GM12892 (cell line): ENCODE measurements at places on chromosomes 3 and 15.

GRCh38 chr3:167611718-167612117 is 42.0 kb downstream of the WDR49 start:
- DNase-seq, result no peak

DNA sequence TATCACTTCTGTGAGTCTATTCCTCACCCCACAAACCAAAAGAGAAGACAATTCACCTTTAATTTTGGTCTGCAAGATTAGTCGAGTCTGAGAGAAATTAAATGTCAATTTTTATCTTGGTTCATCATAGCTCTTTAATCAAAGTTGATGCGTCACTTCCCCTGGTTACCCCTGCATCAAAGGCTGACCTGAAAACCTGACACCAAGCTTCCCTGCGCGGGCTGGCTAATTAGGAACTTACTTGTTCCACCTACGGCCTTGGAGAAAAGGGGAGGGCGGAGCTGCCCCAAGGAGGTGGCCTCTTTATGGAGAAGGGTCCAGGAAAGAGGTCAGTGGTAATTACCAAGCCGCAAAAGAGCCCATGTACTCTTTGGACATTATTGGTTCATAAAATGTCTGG is 218.4 kb downstream of the ARRDC4 start:
- DNase-seq, result no peak

DNA sequence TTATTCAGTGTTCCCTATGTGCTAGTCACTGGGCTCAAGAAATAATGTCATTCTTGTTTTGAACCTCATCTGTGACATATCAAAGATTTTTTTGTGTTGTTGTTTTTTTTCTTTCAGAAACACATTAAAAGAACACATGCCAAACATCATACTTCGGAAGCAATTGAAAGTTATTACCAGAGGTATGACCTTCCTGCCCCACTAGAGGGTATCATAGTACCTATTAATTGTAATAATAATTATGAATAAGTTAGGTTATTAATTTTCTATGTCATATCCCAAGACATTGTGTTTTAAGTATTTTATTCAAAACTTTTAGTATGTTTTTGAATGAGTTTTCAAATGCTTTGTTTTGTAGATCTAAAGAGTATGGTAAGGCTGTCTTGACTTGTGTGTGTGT is 65.7 kb downstream of the CDIN1 start:
- DNase-seq, result no peak

DNA sequence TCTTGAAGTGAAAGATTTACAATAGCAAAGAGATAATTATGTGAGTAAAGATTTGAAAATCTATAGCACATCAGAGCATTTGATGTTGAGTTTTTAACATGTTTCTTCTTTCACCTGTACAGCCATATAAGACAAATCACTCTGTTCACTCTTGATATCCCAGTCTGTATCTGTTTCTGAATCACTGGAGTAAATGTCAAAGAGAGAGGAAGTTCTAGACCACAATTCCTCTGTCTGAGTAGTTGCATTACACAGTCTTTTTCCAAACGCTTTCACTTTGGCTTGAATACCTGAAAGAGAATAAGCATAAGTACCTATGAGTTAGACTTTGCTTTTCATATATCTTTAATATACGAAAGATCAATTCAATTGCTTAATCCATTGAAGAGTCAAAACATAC is 9.9 kb downstream of the THAP10 start:
- DNase-seq, result no peak

- no peak for DNase-seq
These were observed 23.2 kb upstream of the PARL start for GRCh38 chr3:183907911-183908331.

DNA sequence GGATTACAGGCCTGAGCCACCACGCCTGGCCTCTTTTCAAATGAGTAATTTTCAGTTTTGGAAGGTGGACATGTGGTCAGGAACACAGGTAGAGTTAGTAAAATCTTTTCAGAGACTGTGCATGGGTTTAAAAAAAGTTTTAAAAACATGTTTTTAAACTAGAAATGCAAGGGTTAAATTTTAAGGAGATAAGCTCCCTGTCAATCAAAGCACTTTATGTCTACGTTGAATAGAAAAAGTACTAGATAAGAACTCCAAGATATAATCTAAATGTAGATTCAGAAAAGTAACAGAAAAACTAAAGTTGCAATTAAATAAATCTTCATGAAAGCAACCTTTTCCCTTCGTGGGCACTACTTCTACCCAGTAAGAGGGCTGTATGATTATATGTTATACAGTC is 131.7 kb downstream of the CLASP2 start:
- no peak for DNase-seq

- no peak for DNase-seq
These were observed 147.4 kb downstream of the GHSR start for GRCh38 chr3:172300862-172301261.

DNA sequence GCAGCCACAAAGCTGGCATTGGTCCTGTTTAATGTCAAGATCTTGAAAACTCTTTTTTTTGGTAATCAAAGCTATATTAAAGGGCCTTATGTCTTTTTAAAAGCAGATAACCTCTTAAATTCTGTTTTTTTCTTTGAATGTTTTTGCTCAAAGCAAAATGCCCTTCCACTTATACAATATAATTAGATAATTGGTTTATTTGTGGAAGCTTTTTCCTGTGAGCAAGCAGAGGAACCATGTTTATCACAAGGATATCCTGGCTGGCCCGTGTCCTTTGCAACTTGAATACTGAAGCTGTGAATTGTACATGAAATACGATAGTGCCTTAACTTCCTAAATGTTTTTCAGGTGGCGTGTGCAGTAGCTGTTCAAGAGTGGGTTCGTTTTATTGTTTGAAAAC is 2.6 kb downstream of the ST3GAL6 start:
- no peak for DNase-seq

GRCh38 chr3:44915702-44916438 is 41.5 kb downstream of the TGM4 start:
- DNase-seq, result no peak

- no peak for DNase-seq
These were observed 67.8 kb downstream of the SLCO3A1 start for GRCh38 chr15:91921188-91921842.

GRCh38 chr3:94928921-94929320 is 866.1 kb downstream of the NSUN3 start:
- no peak for DNase-seq

GRCh38 chr3:141876891-141877621 is 613 bp downstream of the ATP1B3 start:
- peak; percentile 15 for DNase-seq

DNA sequence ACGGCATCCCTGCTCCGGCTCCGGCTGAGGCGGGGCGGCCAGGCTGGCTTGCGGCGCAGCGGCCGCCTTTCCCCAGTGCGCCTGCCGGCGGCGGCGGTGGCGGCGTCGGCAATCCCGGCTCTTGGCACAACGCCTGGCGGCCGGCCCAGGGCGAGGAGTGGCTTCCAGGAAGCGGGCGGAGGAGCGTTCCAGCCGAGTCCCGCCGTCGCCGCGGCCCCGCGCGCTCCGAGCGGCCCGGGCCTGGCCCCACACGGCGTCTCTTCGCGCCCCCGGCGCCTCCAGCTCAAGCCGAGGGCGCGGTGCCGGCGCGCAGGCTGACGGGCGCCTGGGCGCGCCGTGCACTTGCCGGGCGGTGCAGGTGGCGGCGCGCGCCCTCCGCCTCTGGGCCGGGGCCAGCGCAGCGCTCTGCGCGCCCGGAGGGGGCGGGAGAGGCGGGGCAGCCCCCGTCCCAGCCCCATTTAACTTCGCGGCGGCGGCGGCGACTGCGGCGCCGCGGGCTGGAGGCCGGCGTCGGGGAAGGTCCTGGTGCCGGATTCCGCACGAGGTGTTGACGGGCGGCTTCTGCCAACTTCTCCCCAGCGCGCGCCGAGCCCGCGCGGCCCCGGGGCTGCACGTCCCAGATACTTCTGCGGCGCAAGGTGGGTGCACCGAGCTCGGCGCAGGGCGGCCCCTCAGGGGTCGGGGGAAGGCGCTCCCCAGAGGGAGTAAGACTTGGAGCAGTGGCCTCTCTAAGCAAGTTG is at the start of gene ADAMTSL3:
Gene ADAMTSL3, plus strand, starts transcription at position 485 of the 740 bp plus-strand sequence. CDS start 1,639 bp downstream, outside the sequence.
- DNase-seq, result no peak

DNA sequence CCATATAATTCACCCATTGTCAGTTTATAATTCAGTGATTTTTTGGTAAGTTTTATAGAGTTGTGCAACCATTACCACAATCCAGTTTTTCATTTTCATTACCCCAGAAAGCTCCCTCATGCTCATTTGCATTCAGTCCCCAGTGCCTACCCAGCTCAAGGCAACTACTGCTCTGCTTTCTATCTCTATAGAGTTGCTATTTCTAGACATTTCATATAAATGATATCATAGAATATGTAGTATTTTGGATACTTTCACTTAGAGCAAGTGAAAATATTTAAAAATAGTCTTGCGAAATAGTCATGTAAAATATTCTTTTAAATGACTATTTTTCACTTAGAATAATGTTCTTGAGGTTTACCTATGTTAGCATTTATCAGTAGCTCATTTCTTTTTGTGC is 42.1 kb downstream of the ZNF654 start:
- DNase-seq, result no peak

- DNase-seq, result no peak
These were observed 42.0 kb upstream of the SEC61A1 start for GRCh38 chr3:128009952-128010846.

GRCh38 chr3:54087581-54088410 is 34.6 kb upstream of the CACNA2D3 start:
- no peak for DNase-seq

DNA sequence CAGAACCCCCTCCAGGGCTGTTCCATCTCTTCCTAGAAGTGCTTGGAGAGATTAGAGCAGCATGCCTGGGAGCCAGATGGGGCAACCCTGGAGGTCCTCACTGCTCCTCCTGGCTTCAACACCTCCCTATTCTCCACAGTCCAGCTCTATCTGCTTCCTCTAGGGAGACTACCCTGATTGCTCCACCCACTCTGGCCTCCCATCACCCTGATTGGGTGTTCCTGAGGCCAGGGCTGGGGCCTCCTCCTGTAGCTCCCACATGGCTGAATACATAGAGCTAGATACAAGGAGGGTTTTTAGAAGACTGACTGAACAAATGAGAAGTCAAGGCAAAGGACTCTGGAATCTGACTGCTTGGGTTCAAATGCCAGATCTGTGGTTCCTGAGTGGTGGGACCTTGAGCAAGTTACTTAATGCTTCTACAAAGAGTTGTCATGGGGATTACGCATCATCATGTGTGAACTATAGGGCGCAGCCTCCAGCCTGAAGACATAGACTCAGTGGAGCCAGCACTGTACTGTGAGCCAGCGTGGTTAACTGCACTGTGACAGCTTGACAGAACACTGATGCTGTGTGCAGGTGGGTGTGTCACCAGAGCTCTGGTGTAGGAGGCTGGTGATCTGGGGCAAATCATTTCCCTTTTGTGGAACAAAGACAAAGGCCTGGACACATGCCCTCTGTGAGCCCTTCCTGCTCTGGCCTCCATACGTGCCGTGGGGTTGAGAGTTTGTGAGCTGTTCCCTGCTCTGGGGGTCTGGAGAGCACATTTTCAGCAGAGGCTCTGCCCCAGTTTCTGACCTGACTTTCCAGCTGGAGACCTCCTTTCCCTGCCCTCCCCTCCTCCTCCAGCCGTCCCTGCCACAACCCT is 74.8 kb downstream of the SCN5A start:
- no peak for DNase-seq

DNA sequence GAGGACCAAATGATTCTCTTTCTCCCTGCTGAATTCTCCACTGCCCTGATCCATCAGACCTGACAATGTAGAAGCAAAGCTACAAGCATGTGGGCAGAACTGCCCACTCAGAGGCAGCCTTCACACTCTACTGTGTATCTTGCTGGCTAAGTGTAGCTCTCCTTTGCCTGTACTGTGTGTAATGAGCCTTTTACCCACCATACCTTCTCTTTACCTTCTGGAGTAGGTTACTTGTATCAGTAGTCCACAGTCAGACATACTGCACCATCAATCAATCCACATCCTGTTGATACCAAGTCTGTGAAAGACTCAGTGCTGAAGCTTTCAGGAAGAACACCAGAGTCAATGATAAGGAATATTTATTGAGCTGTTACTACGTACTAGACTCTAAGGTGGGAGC is 440.7 kb upstream of the ARHGEF26 start:
- DNase-seq, result no peak

GRCh38 chr3:11145888-11146287 is 8.4 kb upstream of the HRH1 start:
- DNase-seq, result no peak

DNA sequence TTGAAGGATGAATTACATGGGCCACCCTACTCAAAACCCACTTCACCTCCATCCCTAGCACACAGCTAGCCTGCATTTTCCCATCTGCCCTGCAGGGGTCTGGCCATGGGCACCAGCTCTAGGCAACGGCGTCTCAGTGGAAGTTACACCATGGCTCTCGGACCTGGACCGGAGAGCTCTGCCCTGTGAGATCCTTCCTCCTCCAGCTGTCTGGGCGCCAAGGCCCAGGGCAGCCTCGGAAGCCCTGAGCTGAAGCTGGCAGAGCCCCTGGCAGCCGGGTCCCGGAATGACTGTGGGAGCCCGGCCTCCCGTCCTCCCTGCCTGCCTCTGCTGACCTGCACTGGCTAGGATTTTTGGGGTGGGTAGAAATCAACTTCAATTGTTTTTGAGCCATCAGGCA is 98.9 kb downstream of the CHSY1 start:
- no peak for DNase-seq
